Heart left ventricle (tissue), 16 donors: ENCODE measurements at places on chromosomes 5 and 9.

DNA sequence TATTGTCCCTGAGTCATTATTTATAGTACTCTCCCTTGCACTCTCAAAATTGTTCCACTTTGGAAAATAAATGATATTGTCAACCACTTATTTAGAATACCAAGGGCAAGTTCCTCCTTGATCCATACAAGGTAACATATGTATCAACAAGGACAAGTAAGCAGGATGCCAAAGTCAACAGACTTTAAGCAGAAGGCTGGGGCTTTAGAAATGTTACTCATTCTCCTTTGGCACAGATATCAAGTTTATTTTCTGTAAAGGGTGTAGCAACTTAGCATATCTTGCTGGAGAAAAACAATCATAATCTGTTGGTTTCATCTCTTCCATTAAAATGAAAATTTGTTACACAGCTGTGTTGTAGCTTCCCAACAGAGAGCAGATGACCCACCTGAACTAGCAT lies 248.7 kb upstream of the SLC30A5 start:
- no peak for DNase-seq

GRCh38 chr9:109270441-109270840 lies 50.4 kb downstream of the EPB41L4B start:
- DNase-seq, result no peak

- DNase-seq, result no peak
These were observed 134.9 kb upstream of the ADCY2 start for GRCh38 chr5:7261049-7261448.

DNA sequence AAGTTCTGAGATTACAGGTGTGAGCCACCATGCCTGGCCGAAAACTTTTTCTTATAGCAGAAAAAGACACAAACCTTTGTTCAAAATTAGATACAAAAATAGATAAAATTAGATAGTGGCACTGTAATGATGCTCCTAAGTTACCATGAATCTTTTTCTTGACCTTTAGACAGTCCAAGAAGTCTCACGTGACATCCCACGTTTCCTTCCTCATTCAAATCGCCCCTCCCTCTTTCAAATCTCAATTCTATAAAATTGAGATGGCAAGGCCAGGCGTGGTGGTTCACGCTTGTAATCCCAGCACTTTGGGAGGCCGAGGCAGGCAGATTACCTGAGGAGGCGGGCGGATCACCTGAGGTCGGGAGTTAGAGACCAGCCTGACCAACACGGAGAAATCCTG lies 7.7 kb upstream of the ZCCHC10 start:
- DNase-seq, result no peak

- no peak for DNase-seq
These were observed 136.1 kb upstream of the RAPGEF1 start for GRCh38 chr9:131875828-131876485.

- DNase-seq, result no peak
These were observed 590.4 kb upstream of the SEMA6A start for GRCh38 chr5:117165068-117165467.

GRCh38 chr5:13830536-13830935 lies 114.0 kb downstream of the DNAH5 start:
- DNase-seq, result no peak

- DNase-seq, result no peak
These were observed 41.8 kb downstream of the MTMR12 start for GRCh38 chr5:32270946-32271345.

DNA sequence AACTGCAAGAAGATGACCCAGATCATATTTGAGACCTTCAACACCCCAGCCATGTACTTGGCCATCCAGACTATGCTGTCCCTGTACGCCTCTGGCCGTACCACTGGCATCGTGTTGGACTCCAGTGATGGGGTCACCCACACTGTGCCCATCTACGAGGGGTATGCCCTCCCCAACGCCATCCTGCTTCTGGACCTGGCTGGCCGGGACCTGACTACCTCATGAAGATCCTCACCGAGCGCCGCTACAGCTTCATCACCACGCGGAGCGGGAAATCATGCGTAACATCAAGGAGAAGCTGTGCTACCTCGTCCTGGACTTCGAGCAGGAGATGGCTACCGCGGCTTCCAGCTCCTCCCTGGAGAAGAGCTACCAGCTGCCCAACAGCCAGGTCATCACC lies 9.1 kb upstream of the TBCA start:
- no peak for DNase-seq

DNA sequence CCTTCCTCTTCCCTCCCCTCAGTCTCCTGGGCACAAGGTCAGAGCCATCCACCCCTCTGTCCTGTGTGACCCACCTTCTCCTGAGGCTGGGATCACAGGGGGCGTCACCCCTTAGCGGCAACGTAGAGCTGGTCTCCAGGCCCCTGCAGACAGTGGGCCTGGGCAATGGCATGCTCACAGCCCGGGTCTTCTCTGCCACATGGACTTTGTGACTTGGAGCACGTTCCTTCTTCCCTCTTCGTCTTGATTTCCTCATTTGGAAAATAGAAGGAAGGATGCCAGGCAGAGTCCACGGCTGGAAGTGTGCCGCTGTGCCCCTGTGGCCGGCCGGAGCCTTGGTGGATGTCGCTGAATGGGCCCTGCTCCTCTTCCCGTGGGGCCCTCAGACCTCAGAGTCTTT lies 10.0 kb downstream of the RXRA start:
- no peak for DNase-seq

GRCh38 chr9:135227641-135228251 lies 140.3 kb downstream of the OLFM1 start:
- no peak for DNase-seq

GRCh38 chr9:33315371-33315770 lies 25.1 kb downstream of the NFX1 start:
- no peak for DNase-seq

DNA sequence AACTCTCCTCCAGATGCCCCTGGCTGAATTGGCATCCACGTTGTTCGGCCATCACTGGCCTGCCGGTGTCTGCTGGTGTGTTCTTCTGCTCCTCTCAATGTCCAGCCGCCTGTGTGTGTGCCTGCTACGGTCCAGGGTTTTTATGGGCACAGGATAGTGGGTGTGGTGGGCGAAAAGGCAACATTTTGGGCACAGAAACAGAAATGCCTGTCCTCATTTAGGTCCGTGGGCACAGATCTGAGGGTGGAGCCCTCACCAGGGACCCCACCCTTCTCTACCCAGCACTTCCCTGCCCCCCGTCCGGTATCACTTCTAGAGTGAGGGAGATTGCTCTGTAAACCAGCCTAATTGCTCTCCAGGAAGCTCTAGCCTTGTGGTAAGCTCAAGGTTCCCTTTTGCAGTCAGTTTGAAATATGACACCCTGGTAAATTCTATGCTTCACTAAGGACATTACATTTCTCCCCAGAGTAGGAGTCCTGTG lies 410.1 kb downstream of the MAT2B start:
- no peak for DNase-seq

DNA sequence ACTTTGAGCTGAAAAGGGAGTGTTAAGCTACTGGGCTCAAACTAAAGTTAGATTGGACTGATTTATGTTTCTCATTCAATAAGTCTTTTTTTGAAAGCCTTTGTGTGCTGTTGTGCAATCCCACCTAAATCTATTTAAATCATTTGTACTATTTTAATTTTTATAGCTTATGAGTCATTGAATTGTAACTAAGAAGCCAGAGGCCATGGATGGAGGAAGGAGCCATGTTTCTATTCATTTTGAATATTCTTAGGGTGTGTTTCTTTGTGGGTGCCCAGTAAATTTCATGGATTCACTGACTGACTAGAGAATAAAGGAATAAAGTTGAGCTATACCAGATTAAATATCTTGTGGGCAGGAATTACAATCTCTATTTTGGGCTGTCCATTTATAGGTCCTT lies 238.5 kb downstream of the KIF4B start:
- no peak for DNase-seq

GRCh38 chr5:98581112-98581997 lies 192.1 kb upstream of the RGMB start:
- no peak for DNase-seq

DNA sequence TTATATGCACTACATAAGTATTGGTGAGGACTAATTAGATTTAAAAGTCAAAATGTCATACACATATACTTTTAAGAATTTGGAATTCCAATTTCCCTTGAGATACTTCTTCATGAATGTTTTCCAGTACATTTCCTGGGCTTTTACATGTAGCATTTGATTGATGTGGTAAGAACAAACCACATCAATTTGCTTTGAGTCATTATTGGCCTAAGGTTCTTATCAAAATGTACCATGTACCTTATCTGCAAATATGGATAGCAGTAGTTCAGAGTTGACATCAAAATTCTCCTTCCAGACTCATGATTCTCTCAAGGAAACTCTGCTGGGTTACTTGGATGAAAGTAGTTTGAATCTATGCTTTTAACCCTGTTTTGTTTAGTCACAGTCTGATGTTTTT lies 2.5 kb downstream of the CAST start:
- DNase-seq, result no peak

- DNase-seq, result no peak
These were observed 30.9 kb upstream of the LPAR1 start for GRCh38 chr9:111069183-111069582.

- no peak for DNase-seq
These were observed 20.3 kb upstream of the OSMR start for GRCh38 chr5:38825494-38825893.

GRCh38 chr5:107576155-107576554 lies 94.6 kb downstream of the EFNA5 start:
- DNase-seq, result no peak

- DNase-seq, result no peak
These were observed 193.9 kb downstream of the MEF2C start for GRCh38 chr5:88688984-88689667.

GRCh38 chr5:10863763-10864383 lies 102.8 kb upstream of the DAP start:
- peak; percentile 34 for DNase-seq

GRCh38 chr5:31990701-31991110 lies 183.4 kb downstream of the GOLPH3 start:
- DNase-seq, result no peak

DNA sequence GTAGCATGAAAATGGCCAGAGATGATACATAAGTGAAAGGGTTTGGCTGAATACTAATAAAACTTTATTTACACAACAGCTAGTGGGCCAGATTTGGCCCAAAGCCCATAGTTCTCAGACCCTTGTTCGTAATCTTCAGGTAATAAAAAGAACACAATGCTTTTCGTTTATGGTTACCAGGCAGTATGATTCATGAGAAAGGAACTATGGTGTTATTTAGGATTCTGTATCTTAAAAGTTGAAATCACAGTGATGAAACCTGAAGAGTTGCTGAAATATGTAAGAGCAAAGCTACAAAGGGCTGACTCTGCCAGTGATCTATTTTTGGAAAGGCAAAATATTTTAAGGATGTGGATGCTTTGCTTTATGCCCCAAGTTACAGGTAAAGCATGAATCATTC lies 192.7 kb downstream of the SMC2 start:
- DNase-seq, result no peak

GRCh38 chr9:3646226-3646625 lies 120.4 kb upstream of the RFX3 start:
- DNase-seq, result no peak

DNA sequence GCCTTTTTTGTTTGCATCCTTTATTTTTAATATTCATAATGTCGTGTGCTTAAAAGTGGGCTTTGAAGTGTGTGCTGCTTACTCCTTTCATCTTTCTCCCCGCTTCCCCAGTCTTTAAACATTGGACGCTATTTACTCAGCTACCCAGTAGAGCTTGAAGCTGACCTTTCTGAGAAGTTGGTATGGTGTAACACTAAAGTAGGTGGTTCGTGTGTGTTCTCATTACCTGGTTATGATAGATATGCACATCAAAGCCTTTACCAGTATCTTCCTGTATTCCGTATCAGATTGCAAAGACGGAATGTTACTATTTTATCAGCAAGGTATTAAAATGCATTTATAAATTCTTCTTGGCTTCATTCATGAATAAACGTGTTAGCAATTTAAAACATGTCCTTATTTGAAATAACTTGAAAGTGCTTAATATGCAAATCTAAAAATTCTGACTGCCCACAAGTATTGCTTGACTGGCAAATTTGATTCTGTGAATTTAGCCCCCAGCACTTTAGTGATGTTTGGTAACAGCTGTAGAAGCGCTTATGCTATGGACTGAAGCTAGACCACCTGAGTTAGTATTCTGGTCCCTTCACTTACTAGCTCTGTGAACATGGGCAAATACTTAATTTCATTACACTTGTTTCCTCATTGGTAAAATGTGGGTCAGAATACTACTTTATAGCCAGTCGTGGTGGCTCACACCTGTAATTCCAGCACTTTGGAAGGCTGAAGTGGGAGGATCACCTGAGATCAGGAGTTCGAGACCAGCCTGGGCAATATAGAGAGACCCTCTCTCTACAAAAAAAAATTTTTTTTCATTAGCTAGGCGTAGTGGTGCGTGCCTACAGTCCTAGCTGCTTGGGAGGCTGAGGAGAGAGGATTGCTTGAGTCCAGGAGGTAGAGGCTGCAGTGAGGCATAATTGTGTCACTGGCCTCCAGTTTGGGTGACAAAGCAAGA lies 1.7 kb downstream of the RRAGA start:
- no peak for DNase-seq

- no peak for DNase-seq
These were observed 63.9 kb downstream of the ARHGEF37 start for GRCh38 chr5:149645236-149645635.

GRCh38 chr5:60700416-60700757 lies 421 bp upstream of the DEPDC1B start:
- DNase-seq, result peak; percentile 19

DNA sequence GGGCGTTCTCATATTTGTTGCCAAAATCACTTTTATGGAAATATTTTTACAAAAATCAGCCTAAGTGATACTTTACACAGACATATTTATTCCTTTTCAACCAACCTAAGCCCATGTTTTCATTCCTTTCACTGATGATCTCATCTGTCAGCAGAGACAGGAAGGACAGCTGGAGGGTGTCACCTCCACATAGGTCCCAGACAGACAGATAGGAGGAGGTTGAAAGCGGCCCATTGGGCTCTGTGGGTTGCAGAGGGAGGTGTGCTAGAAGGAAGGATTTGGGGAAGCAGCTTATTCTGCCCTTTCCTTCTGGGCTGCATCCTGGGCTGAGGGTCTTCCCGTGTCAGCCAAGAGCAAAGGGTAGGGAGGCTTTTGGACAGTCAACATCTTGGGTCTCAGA lies 26.0 kb upstream of the SEMA4D start:
- no peak for DNase-seq

DNA sequence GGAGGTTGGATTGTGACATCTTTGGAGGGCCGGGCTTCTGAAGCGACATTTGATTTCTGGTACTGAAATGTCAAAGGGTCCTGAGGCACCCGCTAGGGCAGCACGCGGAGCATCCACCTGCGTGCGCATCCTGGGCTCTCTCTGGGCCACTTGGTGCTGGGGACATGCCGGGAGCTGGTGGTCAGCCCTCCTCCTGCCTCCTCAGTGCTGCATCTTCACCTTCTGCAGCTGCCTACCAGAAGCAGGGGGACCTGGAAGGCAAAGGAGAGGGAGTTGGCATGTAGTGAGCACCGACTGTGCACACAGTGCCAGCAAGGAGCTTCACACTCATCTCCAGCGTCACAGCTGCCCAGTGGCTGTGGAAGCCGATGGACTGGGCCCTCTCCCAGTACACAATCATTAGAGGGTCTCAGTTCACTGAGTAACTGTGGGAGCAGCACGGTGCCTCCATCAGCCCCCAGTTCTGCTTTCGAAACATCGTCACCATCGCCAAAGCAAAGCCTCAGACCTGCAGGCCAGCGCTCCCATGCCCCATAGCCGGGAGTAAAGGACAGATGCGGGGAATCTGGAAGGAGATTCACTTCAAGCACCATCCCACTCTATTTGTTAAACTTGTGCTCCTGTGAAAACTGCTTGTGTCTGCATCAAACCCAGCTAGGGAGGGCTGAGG lies 138.4 kb downstream of the KCNIP1 start:
- DNase-seq, result no peak
